CD4-positive, alpha-beta T cell treated with Interleukin-10 for 1 hour (primary cell): ENCODE measurements at places on chromosomes 1 and 21.
A peak's percentile ranks its signal among the peaks of the same experiment; 100 is the strongest.

DNA sequence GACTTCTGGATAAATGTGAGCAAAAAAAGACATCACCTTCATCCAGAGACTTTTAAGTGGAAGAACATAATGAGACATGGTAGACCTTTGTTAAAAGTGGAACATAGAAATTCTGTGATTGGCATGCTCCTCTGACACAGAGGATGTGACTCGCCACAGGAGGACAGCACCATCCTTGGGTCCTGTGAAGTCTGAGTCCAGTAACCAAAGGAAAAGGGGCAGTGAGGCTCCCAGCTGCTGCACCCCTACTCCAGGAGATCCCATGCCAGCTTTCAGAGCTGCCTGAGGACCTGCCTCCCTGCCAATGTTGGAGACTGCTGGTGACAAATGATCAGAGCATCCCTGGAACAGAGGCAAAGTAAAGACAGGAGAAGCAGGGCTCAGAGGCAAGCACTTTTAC is 136.2 kb downstream of the BRINP2 start:
- DNase-seq: no peak

GRCh38 chr1:22925111-22925510 is 47.6 kb downstream of the LACTBL1 start:
- no peak for DNase-seq

DNA sequence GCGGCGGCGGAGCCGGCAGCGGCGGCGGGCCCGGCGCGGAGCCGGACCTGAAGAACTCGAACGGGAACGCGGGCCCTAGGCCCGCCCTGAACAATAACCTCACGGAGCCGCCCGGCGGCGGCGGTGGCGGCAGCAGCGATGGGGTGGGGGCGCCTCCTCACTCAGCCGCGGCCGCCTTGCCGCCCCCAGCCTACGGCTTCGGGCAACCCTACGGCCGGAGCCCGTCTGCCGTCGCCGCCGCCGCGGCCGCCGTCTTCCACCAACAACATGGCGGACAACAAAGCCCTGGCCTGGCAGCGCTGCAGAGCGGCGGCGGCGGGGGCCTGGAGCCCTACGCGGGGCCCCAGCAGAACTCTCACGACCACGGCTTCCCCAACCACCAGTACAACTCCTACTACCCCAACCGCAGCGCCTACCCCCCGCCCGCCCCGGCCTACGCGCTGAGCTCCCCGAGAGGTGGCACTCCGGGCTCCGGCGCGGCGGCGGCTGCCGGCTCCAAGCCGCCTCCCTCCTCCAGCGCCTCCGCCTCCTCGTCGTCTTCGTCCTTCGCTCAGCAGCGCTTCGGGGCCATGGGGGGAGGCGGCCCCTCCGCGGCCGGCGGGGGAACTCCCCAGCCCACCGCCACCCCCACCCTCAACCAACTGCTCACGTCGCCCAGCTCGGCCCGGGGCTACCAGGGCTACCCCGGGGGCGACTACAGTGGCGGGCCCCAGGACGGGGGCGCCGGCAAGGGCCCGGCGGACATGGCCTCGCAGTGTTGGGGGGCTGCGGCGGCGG is 1.0 kb downstream of the ARID1A start:
- peak; percentile 69 for DNase-seq

DNA sequence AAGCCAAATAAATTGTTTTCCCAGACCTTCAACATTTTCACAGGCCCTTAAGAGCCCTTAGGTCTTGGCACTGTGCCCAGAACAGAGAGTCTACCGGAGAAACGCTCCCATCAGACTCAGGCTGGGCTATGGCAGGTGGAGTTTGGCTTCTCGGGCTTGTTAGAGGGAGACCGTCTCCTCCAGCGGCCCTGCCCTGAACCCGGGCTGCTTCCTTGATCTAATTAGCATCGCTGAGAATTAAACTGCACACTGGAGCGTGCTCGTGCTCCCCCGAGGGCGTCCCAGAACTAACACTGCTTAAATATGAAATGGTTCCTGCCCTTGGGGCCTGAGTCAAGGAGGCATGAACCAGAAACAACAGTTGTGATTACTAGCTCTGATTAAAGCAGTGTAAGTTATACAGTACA is 634.4 kb downstream of the MATN1 start:
- no peak for DNase-seq

GRCh38 chr21:31045841-31046240 is 7.6 kb upstream of the KRTAP19-8 start:
- no peak for DNase-seq

DNA sequence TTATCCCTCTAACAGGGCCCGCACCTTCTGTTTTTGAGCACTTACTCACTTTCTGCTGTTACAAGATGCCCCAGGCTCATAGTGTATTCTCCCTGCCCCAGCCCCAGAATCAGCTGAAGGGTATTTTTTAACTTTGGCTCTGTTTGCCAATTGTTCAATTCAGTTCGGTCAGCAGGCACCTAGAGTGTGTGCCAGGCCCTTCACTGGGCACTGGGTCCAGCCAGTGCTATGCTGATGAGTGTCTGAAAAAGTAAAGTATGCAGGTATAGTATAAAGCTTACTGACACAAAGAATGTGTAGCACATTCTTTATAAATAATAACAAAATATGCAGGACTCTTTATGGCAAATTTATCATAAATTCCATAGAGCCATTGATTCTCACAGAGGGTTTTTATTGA is 35.0 kb downstream of the FHAD1 start:
- no peak for DNase-seq

DNA sequence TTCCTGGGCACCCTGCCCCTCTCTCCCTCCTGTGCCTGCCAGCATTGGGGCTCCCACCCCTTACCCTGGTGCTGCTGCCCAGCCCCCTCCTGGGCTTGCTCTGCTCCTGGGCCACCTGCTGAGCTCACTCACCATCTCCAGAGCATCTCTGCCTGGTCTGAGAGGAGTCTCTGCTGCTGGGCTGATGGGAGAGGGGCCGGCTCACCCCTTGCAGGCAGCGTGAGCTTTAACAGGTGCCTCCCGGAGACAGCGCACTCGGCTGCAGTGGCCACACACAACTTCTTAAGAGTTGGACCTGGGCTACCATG is 721.7 kb downstream of the MATN1 start:
- DNase-seq: no peak

DNA sequence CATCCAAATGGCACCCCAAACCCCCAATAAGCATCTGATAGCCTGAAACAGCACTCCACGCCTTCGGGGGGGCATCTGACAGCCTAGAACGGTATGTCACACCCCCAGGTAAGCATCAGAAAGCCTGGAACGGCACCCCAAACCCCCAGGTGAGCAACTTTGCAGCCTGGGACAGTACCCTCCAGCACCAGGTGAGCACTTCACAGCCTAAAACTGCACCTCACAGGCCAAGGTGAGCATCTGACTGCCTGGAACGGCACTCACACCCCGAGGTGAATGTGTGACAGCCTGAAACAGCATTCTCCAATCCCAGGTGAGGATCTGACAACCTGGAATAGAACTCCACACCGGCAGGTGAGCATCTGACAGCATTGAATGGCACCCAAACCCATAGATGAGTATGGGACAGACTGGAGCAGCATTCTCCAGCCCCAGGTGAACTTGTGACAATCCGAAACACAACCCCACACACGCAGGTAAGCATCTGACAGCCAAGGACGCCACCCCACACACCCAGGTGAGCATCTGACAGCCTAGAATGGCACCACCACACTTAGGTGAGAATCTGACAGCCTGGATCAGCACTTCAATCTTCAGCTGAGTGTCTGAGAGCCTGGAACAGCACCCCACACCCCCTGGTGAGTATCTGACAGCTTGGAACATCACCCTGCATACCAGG is 18.3 kb upstream of the MMEL1 start:
- DNase-seq: no peak

- DNase-seq: peak; percentile 87
These were observed 54.9 kb upstream of the DNAJC6 start for GRCh38 chr1:65254320-65255034.

GRCh38 chr1:17229379-17229778 is 19.5 kb upstream of the PADI3 start:
- DNase-seq: no peak

GRCh38 chr1:116878804-116879477 is 30.8 kb upstream of the PTGFRN start:
- DNase-seq: peak; percentile 6

DNA sequence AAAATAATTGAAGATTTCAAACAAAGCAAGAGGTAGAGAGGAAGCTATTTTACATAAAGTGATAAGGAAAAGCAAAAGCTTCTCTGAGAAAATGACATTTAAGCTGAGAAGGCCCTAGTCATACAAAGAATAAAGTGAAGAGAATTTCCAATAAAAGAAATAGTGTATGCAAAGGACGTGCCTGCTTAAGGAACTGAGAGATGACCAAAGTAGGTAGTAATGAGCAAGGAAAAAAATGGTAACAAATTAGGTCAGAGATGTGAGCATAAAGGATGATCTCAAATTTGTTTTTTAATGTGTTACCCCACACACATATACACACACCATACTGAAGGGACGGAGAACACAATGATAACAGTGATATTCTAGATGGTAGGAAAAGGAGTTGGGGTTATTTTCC is 46.4 kb downstream of the NRIP1 start:
- DNase-seq: no peak

DNA sequence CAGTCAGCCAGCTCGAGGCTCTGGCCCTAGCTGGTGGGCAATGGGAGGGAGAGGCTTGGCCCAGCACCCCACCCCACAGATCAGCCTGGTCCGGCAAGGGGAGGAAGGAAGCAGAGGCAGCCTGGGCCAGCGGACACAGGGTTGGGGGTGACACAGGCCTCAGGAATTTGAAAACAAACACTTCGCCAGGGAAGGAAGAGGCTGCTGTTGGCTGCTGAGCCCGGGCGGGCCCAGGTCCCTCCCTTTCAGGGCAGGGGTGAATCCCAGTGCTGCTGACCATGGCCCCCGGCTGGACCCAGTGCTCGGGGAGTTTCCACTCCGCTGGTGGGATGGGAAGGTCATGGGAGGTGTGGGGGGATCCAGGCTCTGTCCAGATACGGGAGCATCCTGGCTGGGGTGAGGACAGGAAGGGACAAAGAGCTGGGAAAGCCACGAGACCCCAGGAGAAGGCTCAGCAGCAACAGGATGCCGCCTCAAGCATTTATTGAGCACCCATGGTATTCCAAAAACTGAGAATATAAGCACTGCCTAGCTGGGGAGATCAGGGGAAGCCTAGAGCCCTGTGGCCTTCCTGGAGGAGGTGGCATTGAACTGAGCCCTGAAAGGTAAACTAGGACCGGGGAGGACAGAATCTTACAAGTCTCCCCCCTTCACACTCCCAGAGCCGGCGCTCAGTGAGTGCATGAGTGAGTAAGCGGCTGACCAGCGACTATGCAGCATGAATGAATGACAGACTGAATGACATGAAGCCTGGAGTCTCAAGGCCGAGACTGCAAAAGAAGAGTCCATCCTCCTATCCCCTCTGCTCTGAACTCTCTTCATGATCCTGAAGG is 26.2 kb upstream of the EPHA2 start:
- DNase-seq: no peak

DNA sequence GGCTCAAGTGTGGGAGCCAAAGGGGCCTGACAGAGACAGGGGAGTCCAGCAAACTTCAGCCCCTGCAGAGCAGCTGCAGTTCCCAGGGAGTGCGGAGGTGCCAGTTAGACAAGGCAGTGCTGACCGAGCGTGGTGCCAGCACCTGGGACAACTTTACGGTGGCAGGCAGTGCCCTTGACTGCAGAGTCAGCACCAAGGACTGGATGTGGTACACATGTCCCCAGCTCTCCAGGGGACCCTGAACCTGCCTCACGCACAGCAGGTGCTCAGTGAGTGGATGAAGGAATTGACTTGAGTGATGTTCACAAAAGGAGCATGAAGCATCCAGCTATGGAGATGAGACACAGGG is 296.5 kb downstream of the SIPA1L2 start:
- DNase-seq: no peak

DNA sequence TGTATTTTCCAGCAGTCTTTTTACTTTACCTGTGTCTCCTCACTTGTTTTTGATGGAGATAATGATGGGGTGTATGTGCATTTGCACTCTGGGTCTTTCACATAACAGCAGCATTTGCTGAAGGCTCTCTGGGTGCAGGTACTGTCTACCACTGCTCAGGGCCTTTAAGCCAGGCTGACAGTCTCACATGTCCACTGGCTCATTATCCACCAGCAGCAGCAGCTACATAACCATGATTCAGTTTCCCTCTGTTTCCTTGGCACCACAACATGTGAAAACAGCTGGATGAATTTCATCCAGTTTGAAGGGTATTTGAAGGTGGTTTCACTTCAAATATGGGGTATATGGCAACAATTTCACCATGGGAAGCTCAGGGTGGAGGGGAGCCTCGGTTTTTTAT is 41.2 kb upstream of the ROR1 start:
- DNase-seq: no peak

DNA sequence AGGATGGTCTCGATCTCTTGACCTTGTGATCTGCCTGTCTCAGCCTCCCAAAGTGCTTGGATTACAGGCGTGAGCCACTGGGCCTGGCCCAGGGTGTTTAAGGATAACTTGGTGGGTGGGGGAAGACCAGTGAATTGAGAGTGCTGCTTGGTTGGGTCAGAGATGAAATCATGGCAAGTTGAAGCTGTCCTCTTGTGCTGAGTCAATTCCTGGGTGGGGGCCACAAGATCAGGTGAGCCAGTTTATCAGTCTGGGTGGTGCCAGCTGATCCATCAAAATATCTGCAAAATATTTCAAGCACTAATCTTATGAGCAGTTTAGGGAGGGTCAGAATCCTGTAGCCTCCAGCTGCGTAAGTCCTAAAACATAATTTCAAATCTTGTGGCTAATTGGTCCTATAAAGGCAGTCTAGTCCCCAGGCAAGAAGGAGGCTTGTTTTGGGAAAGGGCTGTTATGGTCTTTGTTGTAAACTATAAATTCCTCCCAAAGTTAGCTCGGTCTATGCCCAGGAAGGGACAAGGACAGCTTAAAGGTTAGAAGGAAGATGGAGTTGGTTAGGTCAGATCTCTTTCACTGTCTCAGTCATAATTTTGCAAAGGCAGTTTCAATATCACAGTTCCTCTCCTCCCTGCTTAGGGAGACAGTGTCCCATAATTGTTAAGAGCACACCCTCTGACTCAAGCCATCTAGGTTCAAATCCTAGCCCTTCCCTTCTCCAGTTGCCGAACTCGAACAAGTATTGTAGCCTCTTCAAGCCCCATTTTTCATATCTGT is 66.8 kb upstream of the BACH1 start:
- DNase-seq: no peak

DNA sequence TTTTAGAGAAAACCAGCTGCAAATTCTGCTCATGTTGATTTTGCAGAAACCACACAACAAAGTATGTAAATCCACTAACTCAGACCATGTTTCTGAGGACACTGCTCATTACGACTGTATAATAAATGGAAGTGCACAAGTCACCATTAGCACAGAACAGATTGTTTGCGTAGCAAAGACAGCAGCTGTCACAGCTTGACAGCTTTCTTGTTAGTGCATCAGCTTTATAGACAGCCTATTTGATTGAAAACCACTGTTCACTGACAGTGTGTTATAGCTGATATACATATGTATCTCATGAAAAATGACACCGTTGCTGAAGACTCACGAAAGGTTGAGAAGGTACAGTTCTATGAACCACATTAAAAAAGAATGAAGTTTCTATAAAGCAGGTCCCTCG is 560.2 kb upstream of the ZRANB2 start:
- no peak for DNase-seq
